ENCODE measurements at places on chromosomes 1 and 21.

DNA sequence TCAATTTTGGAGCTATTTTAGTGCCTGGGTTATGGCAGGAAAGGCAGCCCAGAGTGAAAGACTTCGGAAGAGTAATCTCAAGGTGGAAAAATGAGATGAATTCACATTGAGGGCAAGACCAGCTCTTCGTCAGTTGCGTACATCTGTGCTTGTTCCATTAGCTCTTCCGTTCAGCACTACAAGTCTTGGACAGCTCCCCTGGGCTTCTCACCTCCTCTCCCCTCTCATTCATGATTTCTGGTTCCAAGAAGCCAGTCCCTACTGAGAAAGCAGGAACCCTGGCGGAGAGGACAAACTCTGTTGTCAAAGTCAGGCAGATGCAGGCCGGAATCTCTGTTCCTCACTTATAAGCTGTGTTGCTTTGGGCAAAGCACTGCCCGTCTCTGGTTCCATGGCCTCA is 76.5 kb downstream of the ACTL8 start:
- peak; percentile 71 for DNase-seq

- no peak for DNase-seq
These were observed 273.8 kb downstream of the PTBP2 start for GRCh38 chr1:96995351-96995750.

- DNase-seq = no peak
These were observed 24.8 kb downstream of the CSF1 start for GRCh38 chr1:109935451-109935900.

- DNase-seq = peak; percentile 20
These were observed 121.5 kb downstream of the XCL2 start for GRCh38 chr1:168422203-168422847.

DNA sequence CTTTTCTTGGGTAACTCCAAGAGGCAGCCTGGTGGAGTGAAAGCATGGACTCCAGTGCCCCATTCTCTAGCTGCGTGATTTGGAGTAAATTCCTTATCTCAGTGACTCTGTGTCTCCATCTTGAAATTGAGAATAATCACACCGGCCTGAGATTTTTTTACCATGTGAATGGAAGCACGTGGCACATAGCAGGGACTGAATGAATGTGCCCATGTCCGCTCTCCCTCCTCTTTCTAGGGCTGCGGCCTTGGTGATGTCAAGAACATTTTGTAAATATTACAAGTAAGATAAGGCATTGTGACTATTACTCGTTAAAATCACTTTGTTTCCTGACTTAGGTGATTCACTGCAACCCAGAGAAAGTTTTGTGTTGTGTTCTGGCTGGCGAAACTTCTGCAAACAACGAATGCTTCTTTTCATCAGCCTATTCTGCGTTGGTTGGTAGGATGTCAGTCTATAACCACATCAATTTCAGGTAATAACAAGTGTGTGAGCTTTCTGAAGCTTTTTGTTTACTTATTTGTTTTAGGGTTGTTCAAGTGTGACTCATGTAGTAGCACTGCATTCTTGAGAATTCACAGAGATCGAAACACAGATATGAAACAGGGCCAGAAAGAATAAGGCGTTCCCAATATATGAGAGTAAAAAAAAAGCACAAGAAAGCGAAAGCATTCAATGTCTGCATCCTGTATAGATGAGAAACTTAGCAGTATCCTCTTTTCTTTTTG is 135.7 kb upstream of the SLC45A1 start:
- DNase-seq = peak; percentile 96

GRCh38 chr1:43402089-43402865 is 12.6 kb downstream of the SZT2 start:
- no peak for DNase-seq

- DNase-seq = no peak
These were observed 53.4 kb downstream of the FBXO2 start for GRCh38 chr1:11600836-11601235.

- no peak for DNase-seq
These were observed 153.9 kb downstream of the GRIK3 start for GRCh38 chr1:36880155-36881067.

- no peak for DNase-seq
These were observed 91.2 kb downstream of the UBIAD1 start for GRCh38 chr1:11364170-11364569.

GRCh38 chr1:193676996-193677549 is 490.7 kb upstream of the B3GALT2 start:
- no peak for DNase-seq

DNA sequence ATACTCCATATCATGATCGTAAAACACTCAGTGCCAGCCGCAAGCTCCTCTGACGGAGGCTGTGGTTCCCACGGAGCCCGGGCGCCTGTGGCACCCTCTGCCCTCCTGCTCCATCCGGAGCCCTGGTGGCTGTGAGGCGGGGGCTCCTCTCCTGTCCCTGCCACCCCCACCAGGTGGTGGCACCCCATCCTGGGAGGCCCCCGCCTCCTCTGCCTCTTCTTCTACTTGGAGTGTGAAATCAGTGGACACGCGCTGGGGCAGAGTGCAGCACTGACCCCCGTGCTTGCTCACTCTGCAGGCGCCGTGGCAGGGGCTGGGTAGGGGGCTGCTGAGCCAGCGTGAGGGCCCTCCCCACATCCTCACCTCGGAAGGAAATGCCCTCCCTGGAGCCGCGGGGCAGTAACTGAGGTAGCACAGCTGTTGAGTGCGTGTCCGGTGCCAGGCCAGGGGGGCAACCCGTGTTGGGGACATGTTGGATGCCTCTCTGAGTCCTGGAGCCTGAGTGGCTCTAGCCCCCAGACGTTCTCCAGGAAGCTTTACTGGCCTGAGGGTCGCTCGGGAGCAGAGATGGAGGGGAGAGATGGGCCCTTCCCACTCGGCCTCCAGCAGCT is 58.7 kb upstream of the ABCG1 start:
- DNase-seq = no peak

DNA sequence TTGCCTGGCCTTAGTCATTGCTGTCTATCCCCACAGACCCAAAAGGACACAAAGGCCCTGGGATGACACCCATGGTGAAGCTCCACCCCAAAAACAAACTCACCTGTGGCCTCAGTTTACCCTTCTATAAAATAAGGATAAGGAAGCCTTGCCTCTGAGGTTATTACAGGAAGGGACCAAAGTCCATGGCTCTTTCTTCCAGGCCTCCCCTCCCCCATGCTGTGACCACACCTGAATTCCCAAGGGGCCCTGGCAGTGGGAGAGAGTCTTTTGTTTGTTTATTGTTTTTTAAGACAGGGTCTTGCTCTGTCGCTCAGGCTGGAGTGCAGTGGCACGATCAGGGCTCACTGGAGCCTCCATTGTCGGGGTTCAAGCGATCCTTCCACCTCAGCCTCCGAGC is 10.5 kb upstream of the TNFRSF25 start:
- DNase-seq = no peak

GRCh38 chr1:223114871-223115270 is 28.2 kb downstream of the TLR5 start:
- peak; percentile 76 for DNase-seq

DNA sequence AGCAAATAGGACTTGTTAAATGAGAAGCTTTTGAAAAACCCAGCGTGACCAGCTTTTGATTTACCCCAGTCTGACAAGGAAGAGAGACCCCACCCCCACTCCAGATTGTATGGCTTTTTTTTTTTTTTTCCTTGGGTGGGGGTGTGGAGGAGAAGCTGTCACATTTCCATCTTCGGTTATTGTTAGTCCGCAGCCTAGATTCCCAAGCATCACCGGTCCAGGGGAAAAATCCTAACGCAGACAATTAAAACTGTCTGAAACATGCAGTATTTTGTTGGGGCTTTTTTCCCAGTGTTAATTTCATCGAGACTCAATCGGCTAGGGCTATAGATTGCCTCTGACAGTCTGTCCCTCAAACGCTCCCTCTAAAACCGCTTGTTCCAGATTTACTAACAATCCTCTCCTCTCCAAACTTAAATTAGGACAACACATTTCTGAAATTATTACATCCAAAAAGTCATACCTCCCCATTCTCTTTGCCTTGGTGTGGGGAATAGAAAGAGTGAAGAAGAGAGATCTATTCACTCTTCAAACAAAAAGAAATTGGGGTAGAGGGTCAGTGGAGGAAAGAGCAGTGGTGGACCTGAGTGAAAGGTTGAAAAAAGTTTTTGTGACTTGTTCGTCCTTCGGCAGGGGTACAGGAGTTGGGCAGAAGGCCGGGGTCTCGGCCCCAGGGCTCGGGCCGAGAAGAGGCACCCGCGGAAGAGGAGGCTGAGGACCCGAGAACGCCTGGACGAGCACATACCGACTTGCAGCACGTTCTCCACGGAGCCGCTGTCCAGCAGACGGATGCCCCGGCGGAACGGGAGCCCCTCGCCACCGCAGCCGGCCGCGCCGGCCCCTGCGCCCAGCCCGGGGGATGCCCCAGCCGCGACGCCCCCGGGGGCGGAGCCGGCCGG is 1.1 kb downstream of the ZSWIM5 start:
- peak; percentile 44 for DNase-seq

DNA sequence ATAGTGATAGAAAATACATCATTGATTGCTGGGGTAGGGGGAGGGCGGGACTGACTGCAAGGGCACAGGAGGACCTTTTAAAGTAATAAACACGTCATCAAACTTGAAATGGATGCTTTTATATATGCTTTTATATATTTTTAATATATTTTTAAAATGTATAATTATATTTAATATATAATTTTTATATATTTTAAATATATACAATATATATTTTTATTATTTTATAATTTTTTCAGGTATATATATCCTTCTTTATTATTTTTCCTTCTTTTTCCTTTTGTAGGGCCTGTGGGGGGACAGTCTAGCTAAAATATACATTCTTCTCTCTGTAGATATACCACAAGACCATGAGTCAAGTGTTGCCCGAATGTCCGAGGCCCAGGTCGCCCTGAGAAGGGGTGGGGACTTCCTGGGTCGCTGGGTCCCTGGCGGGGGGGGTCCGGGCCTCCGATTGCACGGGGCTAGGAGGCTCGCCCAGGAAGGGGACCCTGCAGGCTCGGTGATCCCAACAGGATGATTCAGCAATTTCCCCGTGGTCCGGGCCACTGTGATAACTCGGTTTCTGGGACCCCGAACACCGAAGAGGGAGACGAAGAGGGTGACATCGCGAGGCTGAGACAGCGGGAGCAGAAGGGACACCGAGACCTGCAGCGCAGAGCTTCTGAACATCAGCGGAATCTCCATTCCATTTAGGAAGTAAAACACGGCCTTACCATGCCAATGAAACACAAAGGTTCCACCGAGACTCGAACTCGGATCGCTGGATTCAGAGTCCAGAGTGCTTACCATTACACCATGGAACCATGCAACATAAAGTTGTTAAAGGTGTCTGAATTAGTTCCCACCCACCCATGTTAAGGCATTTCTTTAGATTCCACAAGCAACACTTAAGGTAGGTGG is 112.5 kb upstream of the NBPF11 start:
- peak; percentile 59 for DNase-seq

- no peak for DNase-seq
These were observed 150.8 kb downstream of the CDC42BPA start for GRCh38 chr1:227167276-227168101.

DNA sequence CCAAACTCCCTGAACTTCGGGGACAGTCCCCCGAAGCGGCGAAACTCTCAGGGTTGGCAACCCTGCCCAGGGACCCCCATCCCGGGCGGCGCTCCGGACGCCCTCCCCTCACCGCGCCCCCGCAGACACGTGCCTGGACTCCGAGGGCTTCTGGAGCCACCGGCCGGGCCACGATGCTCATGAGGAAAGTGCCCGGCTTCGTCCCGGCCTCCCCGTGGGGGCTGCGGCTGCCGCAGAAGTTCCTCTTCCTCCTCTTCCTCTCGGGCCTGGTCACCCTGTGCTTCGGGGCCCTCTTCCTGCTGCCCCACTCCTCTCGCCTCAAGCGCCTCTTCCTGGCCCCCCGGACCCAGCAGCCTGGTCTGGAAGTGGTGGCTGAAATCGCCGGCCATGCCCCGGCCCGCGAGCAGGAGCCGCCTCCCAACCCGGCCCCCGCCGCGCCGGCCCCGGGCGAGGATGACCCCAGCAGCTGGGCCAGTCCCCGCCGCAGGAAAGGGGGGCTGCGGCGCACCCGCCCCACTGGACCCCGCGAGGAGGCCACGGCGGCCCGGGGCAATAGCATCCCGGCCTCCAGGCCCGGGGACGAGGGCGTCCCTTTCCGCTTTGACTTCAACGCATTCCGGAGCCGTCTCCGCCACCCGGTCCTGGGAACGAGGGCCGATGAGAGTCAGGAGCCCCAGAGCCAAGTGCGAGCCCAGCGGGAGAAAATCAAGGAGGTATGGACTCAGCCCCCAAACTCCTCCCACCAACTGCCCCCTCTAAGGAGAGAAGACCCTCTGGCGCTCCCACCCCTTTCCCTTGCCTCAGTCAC is 1.2 kb downstream of the MAN1C1 start:
- no peak for DNase-seq

All from fibroblast of pulmonary artery (primary cell).